ENCODE measurements at places on chromosomes 11 and 22.

DNA sequence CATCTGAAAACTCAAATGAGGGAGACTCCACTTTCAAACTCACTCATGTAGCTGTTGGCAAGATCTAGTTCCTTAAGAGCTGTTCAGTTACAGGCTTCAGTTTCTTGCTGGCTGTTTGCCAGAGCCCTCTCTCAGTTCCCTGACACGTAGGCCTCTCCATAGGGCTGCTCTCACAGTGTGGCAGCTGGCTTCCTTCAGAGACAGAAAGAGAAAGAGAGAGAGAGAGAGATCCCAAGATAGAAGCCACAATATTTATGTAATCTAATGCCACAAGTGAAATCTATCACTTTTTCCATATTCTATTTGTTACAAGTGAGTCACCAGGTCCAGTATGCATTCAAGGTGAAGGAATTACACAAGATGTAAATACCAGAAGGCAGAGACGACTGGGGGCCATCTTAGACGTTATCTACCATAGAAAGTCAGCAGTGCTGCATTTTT, 168.8 kb downstream of the RCN1 start:
- peak; percentile 28 for DNase-seq

DNA sequence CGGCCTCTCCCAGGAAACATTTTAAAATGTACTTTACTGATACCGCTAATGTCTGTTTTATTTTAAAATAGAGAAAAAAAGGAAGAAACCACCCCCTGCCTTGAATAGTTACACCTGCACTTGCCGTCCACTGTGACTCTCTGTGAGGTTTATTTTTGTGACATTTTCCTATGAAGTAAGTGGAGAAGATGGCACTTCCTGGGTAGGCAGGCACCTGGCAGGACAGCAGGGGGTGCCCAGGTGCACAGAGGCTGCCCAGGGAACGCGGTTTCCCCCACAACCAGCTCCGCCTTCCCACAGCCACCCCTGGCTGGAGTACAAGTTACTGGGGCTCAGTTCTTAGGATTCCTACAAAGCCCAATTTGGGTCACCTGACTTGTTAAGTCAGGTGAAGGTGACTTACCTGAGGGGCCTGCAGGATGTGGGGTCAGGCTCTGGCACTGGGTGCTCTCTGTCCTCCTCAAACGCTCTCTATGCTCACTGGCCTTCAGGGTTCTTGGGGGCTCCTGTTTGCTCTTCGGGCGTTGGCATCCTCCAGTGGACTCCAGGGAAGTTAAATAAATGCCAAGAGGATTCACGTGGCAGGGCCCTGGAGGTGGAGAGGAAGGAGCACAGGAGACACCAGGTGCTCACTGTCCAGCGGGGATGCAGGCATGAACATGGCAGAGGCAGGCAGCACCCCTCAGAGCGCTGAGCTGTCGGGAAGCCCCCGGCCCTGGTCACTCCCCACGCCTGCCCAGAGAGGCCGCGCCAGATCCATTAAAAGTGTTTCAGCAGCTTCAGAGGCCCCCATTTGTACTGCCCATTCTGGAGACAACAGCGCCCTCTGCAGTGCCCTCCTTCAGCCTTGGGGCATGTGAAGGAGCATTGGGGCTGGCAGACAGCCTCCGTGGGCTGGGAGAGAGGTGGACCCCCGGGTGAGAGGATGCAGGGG, 1021.2 kb downstream of the TBC1D22A start:
- DNase-seq, result no peak

- DNase-seq, result no peak
These were observed 786.7 kb downstream of the TBC1D22A start for GRCh38 chr22:47548953-47549740.

- DNase-seq, result peak; percentile 56
These were observed 36.1 kb downstream of the TPBGL start for GRCh38 chr11:75276686-75277085.

DNA sequence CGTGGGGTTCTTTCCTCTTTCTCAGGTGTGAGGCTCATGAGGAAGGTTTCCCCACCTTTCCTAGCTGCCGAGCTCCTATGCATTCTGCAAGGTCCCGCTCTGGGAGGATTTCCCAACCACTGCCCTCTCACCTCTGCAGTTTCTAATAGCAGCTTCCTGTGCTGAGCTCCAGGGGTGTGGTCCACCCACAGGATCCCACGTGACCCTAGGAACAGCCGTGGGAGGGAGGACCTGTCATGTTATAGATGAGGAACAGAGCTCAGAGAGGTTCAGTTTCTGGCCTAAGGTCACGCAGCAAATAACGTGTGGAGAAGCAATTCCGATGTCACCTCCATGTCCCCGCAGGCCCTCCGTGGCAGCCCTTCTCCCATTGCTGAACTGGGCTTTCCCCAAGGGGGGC, 38.5 kb downstream of the FLRT1 start:
- no peak for DNase-seq

Measured in NCI-H1436 treated with DMSO at 0.1 percent for 48 hours (cell line).